ENCODE measurements at places on chromosomes 1 and 21.

DNA sequence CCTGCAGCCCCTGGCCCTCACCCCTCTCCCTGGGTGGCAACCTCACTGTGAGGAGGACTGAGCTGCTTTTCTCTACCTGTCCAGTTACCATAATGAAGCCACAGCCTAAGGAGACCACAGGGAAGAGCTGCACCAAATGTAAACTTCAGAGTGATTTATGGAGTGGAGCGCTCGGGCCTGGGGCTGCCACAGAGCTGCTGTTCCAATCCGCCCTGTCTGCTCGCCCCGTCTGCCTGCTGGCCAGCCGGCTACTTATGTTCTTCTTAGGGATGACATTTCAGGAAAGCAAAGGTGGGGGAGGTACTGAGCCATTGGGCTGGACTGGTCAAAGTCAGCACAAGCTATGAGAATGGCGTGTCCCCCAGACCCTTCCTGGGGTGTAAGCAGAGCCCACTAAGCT, 17.9 kb downstream of the SYT6 start:
- no peak for DNase-seq

DNA sequence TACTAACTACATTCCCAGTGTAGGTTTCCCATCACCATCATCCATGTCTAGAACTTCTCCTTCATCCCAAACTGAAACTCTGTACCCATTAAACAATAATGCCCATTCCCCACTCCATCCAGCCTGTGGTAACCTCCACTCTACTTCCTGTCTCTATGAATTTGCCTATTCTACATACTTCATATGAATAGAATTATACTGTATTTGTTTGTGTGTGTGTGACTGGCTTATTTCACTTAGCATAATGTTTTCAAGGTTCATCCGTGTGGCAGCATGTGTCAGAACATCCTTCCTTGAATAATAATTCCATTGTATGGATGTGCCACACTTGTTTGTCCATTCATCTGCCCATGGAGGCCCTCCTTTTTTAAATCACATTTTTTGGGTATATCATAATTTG, 35.7 kb downstream of the ATP2B4 start:
- no peak for DNase-seq

- DNase-seq: no peak
Measured at GRCh38 chr1:27955076-27955475, 4.7 kb upstream of the XKR8 start.

DNA sequence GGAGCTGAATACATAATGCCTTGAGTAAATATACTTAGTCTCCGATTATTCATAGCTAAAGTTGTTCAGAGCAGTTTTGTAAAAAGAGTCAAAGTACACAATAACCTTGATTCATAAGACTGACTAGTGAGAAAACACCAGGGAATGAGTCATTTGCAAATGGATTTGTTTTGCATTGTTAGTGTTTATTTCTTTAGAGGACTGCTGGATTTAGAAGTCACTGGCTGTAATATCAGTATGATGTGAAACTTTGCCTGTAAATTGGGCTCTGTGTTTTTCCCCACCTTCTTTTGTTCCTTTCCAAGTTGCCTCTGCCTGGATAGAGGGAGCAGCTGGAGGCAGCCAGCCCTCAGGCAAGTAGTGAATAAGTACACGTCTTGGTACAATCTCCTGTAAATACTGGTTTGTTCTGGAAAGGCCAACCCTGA, 474.7 kb downstream of the NUF2 start:
- no peak for DNase-seq

DNA sequence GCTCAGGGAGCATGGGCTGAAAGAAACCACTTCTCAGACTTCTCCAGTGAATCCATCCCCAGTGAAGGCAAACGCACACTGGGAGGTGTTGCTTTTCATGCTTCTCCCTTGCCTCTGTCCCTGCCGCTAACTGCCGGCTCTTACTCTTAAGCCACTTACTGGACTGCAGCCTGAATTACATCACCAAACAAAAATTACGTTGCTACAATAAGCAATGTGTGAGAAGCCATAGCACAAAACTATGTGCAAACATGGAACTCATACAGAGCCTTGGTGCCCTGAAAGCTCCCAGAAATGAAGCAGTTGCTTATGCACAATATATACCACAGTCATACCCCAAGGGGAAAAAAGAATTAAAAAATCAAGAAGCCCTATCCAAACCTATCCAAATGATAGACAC, 375.2 kb downstream of the KCNH1 start:
- DNase-seq: no peak

DNA sequence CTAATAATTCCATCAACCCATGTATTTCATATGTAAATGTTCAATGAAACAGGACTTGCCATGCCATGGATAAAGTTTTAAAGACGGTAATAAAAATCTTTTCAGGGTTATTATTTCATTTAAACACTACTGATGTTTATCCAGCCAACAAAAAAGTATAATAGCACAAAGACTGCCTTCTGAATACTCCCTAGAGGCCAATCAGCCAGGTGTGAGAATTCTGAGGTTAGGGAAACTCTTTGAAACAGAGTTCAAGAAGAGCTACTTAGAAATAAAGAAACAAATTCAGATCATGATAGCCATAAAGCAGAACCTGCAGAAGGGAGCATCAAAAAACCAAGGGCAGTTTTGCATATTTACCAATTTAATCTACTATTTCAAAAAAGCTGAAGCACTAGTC, 48.7 kb downstream of the AKT3 start:
- DNase-seq: no peak

DNA sequence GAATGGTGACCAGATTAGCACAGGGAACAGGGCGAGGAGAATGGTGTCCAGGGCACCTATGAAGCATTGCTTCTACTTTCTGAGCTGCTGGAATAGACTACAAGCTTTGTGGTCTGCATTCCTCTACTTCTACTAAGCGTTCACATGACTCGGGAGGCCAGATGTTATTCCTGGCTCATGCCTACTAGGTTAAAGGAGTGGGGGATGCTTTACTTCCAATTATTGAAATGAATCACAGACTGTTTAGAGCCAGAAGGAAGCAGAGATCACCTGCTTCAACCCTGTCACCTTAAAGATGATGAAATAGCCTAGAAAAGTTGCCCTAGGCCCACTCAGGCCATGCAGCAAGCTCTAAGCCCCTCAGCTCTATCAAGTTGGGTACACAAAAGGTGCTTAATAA, 633.5 kb downstream of the KIF26B start:
- DNase-seq: no peak

- DNase-seq: no peak
Measured at GRCh38 chr1:180231506-180231921, 1.4 kb downstream of the LHX4 start.

GRCh38 chr1:203878422-203878821, 17.0 kb downstream of the SNRPE start:
- no peak for DNase-seq

Data from Peyer's patch (tissue), 4 donors.